Spinal cord (tissue), 10 donors: ENCODE measurements at places on chromosomes 1 and 21. TPM values are rescaled to one million over a fixed set of nuclear protein-coding genes. Genes with fewer than 3 reads are reported as not detected.

DNA sequence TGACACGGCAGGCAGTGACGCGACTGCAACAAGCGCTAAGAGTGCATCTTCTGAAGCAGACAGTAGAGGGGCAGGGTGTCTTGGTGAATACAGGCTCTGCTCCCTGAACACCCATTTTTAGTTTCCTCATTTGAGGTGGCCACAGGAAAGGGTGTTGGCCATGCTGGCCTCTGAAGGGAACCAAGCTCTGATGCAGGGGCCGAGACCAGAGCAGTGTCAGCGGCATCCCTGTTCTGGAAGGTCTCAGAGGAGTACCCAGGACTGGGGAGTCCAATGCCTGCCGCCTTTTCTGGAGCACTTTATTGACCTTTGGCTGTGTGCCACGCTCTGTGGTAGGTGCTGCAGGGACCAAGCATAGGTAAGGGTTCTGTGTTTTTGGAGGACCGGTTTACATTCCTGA is 100.4 kb downstream of the KCNJ6 start:
- DNase-seq = no peak

DNA sequence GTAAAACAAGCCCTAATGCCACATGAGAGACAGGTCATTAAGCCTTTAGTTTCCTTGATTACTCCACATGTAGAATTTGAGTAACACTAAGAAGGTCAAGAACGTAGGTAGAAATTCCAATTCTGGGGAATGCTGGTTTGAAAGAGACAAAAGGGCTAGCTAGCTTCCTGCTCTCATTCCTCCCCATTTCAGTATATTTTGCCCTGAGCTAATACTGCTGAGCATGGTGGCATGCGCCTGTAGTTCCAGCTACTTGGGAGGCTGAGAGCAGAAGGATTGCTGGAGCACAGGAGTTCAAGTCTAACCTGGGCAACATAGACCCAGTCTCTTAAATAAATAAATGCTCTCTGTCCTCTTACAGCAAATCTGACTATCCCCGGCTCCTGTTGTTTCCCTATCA is 12.8 kb downstream of the PRDX6 start:
- no peak for DNase-seq

IGSF3 gene
- 44.1 TPM for polyA plus RNA-seq

DNA sequence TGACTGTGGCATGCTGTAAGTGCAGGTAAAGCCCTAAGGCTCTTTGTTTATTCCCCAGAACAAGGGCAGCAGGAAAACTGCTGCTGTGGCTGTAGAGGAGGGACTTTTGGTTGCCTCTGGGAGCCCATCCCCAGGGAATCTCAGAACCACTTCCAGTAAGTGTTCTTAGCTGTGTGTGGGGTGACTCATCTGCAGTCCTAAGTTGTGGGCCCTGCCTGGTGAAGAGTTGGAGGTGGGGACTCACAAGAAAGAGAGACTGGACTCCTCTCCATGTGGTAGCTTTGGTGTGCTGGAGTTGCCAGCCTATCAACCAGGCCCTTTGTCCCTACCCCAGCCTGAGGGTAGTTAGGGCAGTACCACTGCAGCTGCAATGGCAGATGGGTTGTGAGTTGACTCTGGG is 24.0 kb upstream of the DENND1B start:
- no peak for DNase-seq

- DNase-seq = no peak
Measured at GRCh38 chr1:93475681-93476080, 27.8 kb downstream of the FNBP1L start.

DNA sequence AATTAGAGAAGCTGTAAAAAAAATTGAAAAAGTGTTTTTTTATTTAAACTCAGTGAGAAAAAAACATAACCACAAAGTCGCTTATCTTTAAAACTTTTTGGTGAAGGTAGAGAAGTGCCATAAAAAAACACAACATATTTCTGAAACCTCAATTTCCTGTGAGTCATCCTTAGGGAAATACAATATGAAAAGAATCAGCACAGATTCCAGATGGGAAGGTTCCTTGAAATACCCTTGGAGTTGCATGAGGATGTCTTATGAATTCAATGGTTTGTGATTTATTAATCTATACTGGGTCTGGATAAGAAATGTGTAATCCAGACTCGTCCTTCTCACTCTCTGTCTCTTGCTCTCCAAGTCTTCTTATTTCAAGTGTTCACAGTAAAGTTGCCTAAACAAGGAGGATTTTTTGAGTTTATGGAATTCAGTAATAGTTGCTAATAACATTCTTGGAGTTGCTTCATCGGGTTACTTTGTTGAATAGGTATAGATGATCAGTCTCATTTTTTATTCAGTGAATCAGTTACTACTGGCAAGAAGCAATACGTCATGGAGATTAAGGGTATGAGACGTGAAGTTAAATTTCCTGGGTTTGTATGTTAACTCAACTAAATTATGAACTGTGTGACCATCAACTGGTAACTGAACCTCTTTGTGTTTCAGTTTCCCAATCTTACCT is 191.4 kb downstream of the KCNK2 start:
- no peak for DNase-seq
